ENCODE measurements at places on chromosomes 11 and 22.
A peak's percentile ranks its signal among the peaks of the same experiment; 100 is the strongest.

DNA sequence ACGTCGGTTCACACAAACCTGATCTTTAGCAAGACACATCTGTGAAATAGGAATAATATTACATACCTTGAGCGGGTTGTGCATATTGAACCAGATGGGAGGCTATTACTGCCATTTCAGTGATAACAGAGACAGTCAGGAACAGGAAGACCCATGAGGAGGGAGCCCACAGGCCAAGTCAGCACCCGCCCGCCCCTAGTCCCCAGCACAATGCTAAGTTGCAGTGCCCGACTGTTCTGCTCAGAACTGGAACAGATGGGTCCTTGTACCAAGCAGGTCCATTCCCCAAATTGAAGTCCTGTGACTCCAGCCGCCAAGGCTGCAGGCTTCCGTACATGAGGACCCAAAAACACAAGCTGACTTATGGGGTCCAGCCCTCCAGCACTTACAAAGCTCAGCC is 9.3 kb downstream of the CXCR5 start:
- no peak for DNase-seq

DNA sequence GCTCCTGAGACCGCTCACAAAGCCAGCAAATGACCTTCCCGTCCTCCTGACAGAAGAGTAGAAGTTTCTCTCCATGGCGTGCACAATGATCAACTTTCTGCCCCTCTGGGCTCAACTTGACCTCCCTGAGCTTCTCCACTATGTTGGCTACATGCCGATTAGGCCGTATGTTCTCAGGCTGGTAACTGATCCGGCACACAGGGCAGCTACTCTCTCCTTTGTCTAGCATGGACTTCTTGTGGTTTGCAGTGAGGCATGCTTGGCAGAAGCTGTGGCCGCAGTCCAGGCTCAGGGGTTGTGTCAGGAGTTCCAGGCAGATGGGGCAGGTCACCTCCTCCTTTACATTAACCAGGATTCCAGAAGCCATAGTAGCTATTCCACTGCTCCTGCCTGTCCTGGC is 5.1 kb downstream of the TRIM5 start:
- DNase-seq = no peak

DNA sequence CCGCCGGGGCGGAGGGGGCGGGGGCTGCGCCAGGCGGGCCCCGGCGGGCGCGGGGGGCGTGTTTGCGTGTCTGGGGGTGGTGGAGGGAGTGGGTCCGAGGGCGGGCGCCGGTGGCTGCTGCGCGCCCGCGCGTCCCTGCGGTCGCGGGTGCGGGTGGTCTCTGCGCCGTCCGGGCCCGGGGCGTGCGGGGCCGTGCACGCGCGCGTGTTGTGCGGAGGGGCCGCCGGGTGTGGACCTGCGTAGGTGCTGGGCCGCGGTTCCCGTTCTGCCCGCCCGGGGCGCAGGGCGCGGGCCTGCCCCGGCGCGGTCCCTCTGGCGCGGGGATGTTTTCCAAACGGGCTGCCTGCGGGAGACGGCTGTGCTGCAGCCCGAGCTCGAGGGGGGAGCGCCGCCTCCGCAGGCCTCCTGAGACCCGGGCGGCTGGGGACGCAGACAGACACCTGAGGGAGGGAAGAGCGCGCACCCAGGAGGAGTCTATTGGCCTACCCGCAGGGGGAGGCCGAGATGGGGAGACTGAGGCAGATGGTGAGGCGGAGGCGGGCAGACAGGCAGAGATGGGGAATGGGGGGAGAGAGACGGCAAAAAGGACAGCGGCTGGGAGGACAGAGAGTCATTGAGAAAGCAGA is 442 bp downstream of the PELI3 start:
- DNase-seq = no peak

- DNase-seq = no peak
Measured at GRCh38 chr11:66044757-66045156, 4.2 kb downstream of the GAL3ST3 start.

DNA sequence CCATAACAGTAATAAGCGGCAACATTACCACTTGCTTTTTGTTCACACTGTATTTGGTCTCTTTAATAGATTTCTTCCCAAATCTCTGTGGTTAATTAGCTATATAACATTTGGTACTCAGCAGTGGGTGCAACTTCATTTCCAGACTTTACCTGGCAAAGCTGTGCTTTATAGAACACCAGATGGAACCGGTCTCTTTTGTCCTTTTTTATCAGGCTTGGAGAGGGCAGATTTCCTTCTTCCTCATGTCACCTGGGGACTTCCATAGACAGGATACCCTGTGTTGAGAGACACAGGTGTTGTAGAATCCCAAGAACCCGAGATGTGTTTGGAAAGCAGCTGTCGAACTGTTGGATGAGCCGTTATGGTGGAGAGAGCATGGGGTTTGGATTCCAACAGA is 393.7 kb downstream of the NTM start:
- DNase-seq = no peak

GRCh38 chr11:106271686-106272085 is 194.2 kb downstream of the AASDHPPT start:
- no peak for DNase-seq

DNA sequence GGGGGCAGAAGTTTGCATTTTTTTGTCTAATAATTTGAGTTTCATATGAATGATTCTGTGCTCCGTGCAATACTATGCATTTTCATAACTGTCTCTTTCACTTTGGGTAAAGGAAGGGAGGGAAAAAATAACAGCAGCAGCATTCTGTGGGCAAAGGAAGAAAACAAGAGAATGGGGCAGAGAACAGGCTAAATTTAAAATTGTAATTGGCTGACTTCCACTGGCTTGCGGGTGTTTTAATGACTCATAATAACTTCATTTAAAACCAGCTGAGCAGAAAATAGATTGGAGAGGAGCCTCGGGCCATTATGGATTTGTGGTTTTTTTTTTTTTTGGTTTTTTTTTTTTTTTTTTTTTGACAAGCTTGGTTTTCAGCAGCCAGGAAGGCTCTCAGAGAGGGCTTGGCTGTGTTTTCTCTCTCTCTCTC is 107.4 kb downstream of the ZBTB16 start:
- DNase-seq = no peak

- no peak for DNase-seq
Measured at GRCh38 chr11:66204412-66204811, 64.0 kb upstream of the RAB1B start.

GRCh38 chr22:46833228-46833627 is 70.8 kb downstream of the TBC1D22A start:
- no peak for DNase-seq

DNA sequence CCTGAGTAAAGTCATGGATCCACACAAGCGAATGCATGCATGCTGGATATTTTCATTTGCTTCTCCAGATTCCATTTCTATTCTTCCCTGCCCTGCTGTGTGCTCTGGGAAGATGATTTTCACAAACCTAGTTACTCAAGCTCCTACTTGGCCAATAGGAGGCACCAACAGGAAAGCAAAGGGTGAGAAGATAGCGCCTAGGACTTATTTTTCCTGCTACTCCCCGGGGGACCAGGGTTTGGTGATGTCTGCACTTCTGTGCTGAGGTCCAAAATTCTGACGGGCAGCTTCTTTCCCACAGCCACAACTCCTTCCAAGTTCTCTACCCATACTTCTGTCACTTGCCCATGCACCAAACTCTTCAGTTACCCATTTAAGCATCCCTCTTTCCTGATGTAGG is 509.3 kb upstream of the TENM4 start:
- DNase-seq = no peak

DNA sequence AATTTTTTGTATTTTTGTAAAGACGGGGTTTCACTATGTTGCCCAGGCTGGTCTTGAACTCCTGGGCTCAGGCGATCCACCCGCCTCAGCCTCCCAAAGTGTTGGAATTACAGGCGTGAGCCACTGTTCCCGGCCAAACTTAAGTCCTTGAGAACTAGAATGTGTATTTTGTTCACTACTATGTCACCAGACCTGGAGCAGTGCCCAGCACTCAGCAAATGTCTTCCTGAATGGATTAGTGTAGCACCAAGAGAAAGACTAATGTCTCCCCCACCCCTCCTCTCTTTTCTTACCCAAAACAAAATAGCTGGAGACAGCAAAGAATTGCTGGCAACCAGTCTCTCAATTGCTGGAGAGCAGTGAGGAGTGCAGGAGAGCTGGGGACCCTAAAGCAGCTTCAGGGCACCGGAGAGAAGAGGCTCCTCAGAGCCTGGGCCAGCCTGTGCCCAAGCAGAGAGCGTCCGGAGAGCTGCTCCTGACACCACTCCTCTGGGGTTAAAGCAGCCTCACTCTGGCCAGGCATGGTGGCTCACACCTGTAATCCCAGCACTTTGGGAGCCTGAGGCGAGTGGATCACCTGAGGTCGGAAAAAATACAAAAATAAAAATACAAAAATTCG is 14.9 kb downstream of the SLC25A18 start:
- DNase-seq = no peak

- no peak for DNase-seq
Measured at GRCh38 chr11:58498464-58498863, 9.4 kb downstream of the OR5B21 start.

DNA sequence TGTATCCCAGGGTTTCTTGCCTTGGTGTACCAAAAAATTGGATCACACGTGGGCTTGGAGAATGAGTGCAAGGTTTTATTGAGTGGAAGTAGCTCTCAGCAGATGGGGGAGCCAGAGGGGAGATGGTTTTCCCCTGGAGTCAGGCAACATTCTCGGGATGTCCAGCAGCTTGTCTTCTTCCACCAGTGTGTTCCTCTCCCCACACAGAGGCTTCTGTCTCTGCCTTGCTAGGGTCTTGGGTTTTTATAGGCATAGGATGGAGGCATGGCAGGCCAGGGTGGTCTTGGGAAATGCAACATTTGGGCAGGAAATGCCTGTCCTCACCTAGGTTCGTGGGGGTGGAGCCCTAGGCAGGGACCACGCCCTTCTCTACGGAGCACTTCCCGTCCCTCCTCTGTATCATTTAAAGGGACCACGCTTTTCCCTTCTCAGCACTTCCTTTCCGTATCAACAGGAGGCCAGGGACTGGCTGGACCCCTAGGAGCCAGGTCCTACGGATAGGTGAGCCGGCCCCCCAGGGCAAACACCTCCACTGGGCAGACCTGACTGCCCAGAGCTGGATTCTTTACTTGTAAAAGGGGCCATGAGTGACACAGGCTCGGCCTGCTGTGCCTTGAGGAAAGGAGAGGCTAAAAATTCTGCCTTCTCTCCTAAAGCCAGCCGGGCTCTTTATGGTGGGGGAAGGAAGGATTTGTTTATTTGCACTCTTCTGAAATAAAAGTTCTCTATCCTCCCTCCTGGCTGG is 55.3 kb upstream of the CCDC188 start:
- DNase-seq = peak; percentile 37

DNA sequence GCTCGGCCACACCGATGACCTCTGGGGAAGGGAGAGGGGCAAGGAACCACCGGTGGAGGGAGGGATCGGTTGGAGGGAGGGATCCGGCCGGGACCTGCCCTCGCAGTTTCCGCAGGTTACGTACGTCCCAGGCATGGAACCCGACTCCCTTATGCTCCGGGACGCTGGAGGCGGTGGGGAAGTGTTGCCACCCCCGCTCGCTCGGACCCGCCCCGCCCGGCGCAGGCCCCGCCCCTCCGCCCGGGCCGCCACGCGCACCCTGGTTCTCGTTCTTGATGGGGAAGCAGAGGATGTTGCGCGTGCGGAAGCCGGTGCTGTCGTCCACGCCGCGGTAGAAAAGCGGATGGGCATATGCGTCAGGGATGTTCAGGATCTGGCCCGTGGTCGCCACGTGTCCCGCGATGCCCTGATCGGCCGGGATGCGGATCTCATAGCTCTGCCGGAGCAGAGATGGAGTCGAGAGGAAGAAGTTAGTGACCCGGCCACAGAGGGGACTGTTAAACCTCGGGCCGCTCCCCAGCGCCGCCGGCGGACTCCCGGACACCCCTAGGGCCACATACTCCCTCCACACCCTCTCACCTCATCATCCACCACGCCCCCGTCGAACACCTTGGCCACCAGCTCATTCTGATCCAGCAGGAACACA is 89.8 kb downstream of the PDE2A start:
- DNase-seq = peak; percentile 39

GRCh38 chr22:47168900-47169800 is 406.7 kb downstream of the TBC1D22A start:
- DNase-seq = no peak

DNA sequence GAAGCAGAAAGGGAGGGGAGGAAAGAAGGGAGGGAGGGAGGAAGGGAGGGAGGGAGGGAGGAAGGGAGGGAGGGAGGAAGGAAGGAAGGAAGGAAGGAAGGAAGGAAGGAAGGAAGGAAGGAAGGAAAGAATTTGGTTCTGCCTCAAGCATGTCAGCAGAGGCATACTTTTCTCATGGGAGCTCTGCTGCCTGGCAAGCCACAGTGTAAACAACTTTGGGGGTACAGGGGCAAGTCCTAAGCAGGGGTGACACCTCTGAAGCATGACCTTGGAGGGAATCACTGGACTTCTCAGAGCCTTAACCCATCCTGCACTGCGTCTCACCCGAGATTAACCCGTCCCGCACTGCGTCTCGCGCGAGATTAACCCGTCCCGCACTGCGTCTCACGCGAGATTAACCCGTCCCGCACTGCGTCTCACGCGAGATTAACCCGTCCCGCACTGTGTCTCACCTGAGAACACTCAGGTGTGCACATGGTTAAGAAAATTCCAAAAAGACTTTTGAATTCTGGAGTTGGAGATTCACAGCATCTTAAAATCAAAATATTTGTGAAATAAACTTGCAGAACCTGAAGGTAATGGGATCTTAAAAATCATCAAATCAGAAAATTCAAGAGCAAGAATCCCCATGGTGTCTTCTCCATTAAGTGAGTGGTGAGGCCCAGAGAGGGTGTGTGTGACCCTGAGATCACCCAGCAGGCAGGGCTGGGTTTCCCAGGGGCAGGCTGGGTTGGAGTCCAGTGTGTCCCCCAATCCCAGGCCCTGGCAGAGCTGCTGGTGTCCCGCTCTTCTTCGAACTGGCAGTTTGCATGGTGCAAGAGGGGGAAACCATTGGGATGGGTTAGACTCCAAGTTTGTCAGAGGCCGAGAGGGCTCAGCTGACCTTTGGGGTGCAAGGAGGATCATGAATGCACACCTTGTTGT is 190.4 kb downstream of the MN1 start:
- no peak for DNase-seq

GRCh38 chr11:45354976-45355705 is 69.0 kb upstream of the SYT13 start:
- DNase-seq = peak; percentile 83

- no peak for DNase-seq
Measured at GRCh38 chr11:63298258-63298657, 54.9 kb upstream of the SLC22A25 start.

DNA sequence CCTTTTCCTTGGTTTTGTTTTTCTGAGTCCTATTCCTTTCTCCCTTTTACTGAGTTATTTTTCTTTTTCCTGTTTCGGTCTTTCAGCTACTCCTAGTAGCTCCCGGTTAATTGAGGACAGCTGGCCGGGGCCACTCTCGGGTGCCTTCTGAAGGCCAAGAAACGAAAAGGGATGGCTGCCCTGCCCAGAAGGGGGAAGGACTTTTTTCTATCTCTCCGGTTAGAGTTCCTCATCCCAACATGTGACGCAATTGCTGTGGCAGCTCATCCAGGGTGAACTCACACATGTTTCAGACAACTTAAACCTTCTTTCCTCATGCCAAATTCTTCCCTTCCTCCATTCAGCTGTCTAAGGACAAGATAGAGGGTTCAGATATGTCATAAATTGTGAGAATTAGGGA is 83.6 kb downstream of the PIWIL4 start:
- DNase-seq = no peak

DNA sequence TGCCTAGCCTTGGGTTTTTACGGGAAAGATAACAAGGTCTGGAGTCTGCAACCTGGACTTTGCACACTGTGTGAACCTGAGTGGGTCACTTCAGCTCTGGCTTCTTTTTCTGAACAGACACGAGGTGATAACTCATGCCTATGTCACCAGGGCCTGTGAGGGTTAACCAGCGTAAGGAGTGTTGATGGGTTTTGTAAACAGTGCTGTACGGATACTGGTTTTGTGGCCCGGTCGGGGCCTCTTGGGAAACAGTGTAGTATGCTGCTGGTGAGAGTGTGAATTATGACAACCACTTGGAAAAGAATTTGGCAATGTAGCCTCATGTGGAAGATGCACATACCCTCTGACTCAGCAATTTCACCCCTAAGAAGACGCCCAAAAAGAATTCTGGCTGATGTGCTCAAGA is 266.8 kb downstream of the MN1 start:
- no peak for DNase-seq
